GDM1 (cell line): ENCODE measurements at places on chromosomes 7 and 10.

DNA sequence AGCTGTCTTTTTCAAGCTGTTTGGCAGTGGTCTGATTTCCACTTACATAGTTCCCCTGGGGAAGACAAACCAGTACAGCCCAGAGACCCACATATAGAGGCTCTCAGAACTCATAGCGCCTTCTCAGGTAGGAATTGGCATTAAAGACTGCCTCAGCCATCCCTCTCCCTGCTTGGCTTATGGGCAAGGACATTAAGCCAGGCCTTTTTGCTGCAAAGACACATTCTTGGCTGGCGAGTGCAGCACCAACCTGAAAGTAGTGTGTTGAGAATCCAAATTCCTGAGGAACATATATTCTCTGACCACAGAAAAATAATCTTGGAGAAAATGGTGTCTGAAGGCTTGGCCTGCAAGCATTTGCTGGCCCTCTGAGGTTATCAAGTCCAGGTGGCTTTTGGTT, 39.2 kb upstream of the HPS1 start:
- DNase-seq: no peak

GRCh38 chr7:73809467-73809951, 21.3 kb upstream of the CLDN4 start:
- no peak for DNase-seq

DNA sequence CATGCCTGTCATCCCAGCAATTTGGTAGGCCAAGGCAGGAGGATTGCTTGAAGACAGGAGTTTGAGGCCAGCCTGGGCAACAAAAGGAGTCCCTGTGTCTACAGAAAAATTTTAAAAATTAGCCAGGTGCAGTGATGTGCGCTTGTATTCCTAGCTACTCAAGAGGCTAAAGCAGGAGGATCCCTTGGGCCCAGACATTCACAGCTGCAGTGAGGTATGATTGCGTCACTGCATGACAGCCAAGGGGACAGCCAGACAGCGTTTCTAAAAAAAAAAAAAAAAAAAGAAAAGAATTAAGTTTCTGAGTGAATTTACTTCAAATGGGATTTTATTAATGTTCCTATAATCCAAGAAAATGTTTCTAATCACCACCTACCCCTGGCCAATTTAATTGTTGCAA, 87.4 kb upstream of the RNF148 start:
- DNase-seq: no peak

GRCh38 chr10:114103284-114103683, 59.6 kb downstream of the ADRB1 start:
- no peak for DNase-seq

DNA sequence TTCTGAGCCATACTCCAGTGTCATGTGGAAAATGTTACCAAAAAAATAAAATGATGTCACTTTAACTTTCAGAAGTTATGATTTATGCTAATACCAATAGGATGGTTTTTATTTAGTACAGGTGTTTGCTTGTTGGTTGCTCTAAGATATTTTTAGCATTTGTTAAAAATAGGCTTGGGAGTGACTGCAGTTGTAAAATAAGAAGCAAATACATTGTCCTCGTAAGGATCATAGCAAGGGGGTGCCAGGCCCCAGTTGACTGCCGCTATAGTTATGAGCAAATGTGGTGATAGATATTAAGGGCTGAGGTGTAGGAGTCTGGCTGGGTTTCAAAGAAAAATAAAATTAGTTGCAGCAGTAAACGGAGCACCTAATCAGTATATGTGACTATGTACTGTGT, 354.4 kb upstream of the BMPER start:
- no peak for DNase-seq

GRCh38 chr7:77877791-77878190, 79.2 kb downstream of the PHTF2 start:
- no peak for DNase-seq

DNA sequence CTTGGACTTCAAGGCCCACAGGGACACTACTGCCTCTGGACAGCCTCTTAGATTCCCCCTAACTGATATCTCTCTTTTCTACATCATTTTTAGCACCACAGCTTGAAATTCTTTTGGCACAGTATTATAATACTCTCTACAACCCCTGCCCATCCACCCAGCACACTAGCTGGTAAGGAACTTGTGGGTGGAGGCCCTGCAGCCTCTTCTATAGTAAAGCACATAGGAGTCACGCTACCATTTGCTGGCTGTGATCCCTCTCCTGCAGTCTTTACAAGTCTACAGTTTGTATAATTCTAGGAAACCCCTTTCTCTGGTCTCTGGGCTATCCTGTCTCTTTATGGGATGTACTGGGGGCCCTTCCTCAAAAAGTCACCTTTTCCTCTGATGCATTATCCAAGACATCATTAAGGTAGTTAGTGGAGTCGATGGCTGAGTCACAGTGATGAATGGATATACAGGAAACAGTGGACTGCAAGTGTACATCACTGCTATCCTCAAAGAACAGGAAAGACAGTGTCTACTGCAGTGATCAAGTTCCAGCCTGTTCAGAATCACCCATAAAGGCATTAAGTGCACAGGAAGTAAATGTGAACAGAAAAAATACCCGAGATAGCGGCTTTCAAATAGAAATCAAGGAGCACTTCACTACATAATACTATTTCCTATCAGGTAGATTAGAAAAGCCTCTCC, 54.4 kb downstream of the STK17A start:
- DNase-seq: no peak
